SK-N-MC (cell line): ENCODE measurements at places on chromosomes 12 and 14.

- DNase-seq = no peak
These were observed 376.4 kb upstream of the DDHD1 start for GRCh38 chr14:53529519-53529918.

GRCh38 chr12:103470664-103471063 is 25.1 kb downstream of the C12orf42 start:
- no peak for DNase-seq

GRCh38 chr12:119505001-119505400 is 88.6 kb upstream of the TMEM233 start:
- DNase-seq = no peak

DNA sequence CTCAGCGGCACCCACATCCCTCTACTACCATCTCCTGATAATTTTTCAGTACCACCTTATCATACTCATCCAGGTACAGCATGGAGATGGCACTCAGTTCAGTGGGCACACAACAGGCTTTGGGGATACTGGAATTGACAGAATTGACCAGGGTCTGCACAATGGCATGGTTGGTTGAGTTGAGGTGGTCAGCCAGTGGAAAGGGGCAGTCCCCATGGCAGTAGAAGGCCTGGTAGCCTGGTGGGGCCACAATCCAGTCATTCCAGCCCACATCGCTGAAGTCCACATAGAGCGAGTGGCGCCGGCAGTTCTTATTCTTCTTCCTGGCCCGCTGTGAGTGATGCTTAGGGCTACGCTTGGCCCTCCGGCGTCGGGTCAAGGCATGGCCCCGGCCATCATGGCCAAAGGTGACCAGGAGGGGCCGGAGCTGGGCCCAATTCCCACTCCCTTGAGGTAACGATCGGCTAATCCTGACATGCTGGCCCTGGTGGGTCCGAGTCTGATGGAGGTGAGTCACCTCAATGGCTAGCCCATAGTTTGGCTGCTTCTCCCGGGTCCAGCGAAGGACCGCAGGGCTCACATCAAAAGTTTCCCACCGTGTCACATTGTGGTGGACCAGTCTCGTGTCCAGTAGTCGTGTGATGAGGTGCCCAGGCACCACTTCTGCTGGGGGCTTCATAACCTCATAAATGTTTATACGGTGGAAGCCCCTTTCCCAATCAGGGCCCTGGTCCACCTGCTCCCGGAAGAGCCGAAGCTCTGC is 6.4 kb downstream of the BMP4 start:
- no peak for DNase-seq

- no peak for DNase-seq
These were observed 5.4 kb downstream of the SLC15A4 start for GRCh38 chr12:128818065-128819022.

DNA sequence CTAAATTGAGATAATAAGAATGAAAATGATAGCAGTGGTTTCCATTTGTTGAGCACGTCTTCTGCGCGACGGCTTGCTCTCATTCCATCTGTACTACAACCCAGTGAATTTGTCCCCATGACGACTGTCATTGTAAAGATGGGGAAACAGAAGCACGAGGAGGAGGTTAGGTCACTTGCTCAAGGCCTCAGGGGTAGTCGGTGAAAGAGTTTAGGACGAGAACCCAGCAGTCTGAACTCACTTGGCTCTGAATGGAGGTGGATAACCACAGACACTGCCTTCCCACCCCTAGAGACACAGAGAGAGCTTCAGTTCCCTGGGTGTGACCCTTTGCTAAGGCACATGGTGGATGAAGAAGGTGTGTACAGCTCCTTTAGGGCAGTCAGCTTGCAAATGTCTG is 30.9 kb upstream of the PLEKHG3 start:
- no peak for DNase-seq

DNA sequence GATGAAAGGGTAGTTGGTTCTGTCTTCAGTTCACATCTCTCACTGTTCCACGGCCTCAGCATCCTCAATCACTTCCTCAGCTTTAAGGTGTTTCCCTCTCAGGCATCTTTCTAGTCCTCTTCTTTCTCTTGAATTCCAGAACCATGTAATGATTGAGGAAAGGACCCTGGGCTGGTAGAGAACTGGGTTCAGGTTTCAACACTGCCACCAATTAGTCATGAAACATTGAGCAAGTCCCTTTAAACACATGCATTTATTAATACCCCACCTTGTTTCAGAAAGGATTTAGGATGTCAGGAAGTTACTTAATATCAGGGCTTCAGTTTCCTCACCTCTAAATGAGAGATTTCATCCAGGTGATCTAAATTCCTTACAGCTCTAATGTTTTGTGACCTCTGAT is 7.2 kb downstream of the DMAC2L start:
- DNase-seq = no peak

GRCh38 chr14:33206981-33207380 is 268.3 kb downstream of the NPAS3 start:
- no peak for DNase-seq

GRCh38 chr14:91309756-91310280 is 65.3 kb upstream of the GPR68 start:
- DNase-seq = no peak

GRCh38 chr14:23119363-23120327 is 590 bp upstream of the CEBPE start:
- DNase-seq = no peak

DNA sequence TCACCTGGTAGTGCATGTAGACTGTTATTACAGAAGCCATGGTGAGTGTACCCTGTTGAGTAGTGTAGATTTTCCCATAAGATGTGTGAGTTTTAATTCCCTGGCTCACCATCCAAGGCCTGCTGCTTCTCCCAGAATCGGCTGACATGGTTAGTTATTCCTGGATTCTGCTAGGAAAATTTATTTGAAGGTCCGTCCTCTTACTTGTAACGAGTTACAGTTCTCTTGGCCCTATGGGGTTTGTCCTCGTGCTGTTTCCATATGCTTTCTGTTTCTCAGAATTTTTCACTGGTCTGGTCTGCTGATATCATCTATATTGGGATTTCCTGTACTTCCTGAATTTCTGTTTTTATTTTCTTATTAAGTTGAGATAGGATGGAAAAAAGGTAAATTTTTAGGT is 423.3 kb upstream of the RGS6 start:
- DNase-seq = no peak

- no peak for DNase-seq
These were observed 16.1 kb upstream of the EIF4B start for GRCh38 chr12:52990206-52990605.

- DNase-seq = no peak
These were observed 7.5 kb upstream of the G2E3 start for GRCh38 chr14:30551460-30551859.

- DNase-seq = no peak
These were observed 493.3 kb downstream of the TMTC2 start for GRCh38 chr12:83179999-83180398.

GRCh38 chr14:61537563-61538463 is 157.5 kb upstream of the HIF1A start:
- DNase-seq = no peak

GRCh38 chr12:42119085-42119633 is 25.5 kb downstream of the GXYLT1 start:
- DNase-seq = no peak

GRCh38 chr14:74956027-74956279 is 556 bp upstream of the PGF start:
- no peak for DNase-seq

DNA sequence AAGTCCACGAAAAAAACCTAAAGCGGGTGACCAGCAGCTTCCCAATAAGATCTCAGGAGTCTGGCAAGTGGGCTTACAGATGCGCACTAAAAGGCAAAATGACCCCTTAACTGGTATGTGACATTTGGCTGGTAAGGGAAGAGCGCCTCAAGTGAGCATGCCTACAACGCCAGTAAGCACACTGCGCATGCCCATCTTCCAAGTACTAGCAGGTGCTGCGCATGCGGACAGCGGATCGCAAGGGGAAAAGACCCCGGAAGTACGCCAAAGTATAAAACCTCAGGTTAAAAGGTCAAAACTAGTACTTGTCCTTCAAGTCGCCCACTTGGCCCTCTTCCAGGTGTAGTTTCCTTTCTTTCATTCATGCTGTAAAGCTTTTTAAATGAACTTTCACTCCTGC is 518.5 kb upstream of the MDGA2 start:
- no peak for DNase-seq

DNA sequence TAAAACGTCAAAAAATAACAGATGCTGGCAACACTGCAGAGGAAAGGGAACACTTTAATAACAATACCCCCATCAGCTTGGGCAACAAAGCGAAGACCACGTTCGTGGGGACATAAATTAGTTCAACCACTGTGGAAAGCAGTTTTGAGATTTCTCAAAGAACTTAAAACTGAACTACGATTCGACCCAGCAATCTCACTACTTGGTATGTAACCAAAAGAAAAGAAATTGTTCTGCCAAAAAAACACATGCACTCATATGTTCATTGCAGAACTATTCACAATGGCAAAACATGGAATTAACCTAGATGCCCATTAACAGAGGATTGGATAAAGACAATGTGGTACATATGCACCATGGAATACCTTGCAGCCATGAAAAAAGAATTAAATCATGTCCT is 81.2 kb upstream of the RAP1B start:
- no peak for DNase-seq

GRCh38 chr14:87772854-87773253 is 220.1 kb downstream of the GALC start:
- DNase-seq = no peak

DNA sequence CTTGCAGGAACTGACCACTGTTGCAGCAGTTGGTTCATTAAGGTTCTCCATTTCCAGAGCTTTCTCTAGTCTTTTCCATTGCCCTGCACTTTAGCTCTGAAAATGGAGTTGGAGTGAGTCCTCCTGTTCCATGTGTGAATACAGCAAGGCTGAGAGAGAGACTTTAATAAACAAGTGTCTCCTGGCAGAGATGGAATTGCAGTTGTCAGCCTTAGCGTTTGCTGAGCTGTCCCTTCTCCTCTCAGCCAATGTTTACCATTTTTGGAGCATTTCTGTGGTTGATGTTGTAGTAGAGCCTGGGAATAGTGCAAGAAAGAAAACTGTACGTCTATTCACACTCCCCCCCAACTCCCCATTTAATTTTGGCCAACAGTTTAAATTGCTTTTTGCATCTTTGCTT is 7.5 kb upstream of the MANSC4 start:
- DNase-seq = no peak

DNA sequence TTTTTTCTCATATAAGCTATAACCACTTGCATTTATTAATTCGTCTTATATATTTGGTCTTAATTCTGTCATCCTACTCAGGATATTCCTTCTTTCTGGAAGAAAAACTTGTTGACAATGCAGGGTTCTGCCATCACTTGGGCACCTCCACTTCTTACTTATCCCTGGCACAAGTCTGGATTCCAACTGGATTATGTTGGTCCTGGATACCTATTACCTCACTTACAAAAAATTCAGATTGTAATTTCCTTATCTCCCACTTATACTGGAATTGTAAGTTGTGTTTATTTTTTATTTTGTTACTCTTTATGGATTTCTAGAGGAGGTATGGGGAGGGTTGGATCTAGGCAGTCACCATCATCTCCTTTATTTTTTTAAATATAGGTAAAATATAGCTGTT is 36.7 kb downstream of the LRRIQ1 start:
- no peak for DNase-seq

DNA sequence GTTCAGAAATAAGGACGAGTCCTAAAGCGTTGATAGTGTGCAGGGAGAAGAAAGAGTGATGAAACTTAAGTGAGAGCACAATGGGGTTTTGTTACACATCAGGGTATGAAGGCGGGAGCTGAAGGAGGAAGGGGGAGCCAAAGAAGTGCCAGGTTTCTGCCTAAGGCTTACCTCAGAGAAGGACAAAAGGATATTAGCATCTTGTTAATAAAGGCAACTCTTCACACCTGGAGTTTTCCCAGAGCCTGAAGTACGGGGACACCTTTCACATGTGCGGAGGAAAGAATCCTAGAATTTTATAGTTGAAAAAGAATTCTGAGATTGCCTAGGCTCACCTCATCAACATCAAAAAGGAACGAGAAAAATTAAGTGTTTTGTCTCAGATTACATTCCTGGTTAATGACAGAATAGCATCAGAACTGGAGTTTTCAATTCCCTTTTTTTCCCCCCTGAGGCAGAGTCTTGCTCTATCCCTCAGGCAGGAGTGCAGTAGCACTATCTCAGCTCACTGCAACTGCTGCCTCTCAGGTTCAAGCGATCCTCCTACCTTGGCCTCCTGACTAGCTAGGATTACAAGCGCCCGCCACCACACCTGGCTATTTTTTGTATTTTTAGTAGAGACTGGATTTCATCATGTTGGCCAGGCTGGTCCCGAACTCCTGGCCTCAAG is 2.2 kb upstream of the SAV1 start:
- no peak for DNase-seq

DNA sequence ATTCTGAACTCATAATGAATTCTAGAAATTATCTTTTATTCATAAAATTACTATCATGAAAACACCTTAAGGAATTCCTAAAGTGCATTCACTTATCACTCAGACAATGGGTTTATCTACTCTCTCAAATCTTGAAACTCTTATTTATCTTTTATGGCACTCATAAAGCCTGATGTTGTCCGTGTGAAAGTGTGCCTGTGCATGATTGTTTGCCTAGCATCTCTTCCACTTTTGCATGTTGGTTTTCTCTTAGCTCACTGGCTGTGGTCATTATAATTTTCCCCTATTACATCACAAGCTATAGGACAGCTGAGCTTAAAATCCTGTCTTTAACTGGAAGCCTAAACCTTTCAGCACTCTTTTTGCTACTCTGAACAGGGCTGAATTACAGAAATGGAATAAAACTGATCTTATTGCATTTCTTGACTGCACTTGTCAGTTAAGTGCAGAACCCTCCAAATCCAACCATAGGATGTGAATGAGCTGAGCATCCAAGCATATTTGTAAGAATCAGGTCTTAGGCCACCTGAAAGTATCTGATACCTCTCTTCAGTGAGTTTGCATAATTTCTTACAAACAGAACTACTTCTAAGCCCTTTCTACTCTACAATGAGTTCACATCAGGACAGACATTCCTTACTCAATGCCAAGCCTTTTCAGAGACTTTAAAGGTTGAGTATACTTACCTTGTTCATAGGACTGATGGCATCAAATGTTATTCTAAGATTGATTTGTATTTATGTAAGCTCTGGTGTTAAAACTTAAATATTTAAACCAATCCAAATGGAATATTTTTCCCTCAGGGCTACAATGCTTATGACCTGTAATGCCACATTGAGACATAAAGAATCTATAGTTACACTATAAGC is 221.2 kb upstream of the KITLG start:
- no peak for DNase-seq

- no peak for DNase-seq
These were observed 69.9 kb downstream of the RASSF3 start for GRCh38 chr12:64680235-64680634.

DNA sequence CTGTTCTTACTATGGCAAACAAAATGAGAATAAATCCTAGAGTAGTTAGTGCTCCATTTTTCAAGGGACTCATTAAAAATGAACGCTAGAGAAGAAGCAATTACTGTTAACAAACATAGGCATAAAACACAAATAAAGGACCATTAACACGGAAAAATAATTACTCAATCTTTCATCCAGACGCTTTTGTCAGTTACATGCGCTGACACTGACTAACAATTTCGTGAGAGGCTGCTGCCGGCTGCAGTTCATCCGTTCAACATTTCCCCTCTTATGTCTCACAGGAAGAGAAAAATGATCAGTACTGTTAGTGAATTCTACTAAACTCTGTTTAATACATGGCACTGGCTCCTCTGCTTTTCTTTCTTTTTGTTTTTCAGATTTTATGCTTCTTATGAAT is 472.7 kb upstream of the FLRT2 start:
- no peak for DNase-seq

- DNase-seq = no peak
These were observed 84.8 kb downstream of the STON2 start for GRCh38 chr14:81315341-81315740.

GRCh38 chr12:69405566-69405865 is 46.0 kb downstream of the YEATS4 start:
- no peak for DNase-seq
